ENCODE measurements at places on chromosomes 7 and 10. TPM values are rescaled to one million over a fixed set of nuclear protein-coding genes. Genes with fewer than 3 reads are reported as not detected.
A peak's percentile ranks its signal among the peaks of the same experiment; 100 is the strongest.

CELF2 gene
- total RNA-seq, result 9.7 TPM

DLX5 gene
- total RNA-seq, result 1.3 TPM

MSS51 gene
- 0.13 TPM for total RNA-seq

GPC2 gene
- total RNA-seq, result not detected

SLC16A12 gene
- total RNA-seq, result 0.20 TPM

FXYD4 gene
- total RNA-seq, result not detected

DNA sequence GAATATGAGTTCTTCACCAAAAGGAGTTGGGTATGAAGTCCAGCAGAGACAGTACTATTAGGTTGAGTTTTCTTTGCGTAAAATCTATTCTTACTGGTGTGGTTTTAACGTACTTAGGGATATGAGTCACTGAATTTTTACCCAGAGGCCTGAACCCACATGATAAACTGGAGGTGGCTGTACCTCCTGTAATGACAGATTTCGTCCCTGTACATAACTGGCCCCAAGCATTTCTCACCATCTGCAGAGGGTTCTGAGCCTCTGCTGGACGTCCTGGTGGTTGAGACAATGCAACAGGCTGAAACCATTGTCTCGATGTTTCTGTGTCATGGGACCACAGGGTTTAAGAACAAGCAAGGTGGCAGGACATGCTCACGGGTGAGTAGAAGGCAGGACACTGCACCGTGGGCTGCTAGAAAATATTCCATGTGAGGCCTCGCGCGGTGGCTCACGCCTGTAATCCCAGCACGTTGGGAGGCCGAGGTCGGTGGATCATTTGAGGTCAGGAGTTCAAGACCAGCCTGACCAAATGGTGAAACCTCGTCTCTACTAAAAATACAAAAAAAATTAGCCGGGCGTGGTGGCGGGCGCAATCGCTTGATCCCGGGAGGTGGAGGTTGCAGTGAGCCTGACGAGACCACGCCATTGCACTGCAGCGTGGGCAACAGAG, 233.9 kb downstream of the DNAJB6 start:
- peak; percentile 59 for DNase-seq

DNA sequence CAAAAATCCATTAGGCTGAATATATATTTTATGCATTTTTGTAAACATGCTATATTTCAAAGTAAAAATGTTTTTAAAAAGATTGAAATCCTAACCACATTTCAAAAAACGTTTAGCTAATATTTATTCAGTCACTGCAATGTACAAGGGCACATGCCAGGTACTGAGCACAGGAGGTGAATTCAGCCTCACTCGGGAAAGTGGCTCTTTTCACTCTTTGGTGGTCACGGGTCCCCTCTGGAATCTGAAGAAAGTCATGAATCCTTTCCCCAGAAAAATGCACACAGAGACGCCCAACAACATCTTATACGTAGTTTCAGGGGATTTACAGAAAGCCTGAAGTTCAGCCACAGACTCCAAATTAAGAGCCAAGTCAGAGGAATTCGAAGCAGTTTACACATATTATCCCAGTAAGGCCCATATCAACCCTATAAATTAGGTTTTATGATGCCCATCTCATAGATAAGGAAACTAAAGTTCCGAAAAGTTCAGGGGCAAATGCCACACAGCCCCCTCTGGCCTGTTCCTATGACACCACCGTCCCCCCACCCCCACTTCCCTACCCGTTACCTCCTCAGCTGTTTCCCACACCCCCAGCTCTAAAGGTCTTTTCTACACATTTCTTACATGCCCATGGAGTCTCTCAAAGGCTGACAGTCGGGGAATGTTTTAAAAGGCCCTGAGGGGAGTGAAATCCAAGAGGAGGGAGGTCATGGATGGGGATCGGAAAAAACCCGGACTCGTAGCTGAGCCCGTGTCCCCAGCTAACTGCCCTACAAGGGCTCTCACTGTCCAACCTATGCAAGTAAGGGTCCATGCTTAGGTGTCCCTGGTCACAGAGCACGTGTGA, 9.6 kb upstream of the SVOPL start:
- DNase-seq, result no peak

- DNase-seq, result peak; percentile 39
These were observed 947.0 kb downstream of the REEP3 start for GRCh38 chr10:64468219-64468618.

DNA sequence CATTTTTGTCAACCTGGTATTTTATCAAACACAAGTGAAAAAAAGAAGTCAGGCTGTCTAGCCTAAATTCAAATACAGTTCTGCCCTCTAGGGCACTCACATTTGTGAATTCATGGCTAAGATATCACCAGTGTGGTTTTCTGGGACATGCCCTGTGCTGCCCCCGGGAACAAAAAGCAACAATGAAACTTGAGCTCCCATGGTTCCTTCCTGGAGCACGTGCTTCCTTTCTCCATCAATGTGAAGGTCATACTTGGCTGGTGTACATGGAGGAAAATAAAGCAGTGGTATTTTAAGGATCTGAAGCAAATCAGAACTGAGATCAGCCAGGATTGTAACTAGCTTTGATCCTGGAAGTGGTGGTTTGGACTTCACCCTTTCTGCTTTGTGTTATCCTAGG, 128.9 kb upstream of the FRMD4A start:
- DNase-seq, result no peak

DNA sequence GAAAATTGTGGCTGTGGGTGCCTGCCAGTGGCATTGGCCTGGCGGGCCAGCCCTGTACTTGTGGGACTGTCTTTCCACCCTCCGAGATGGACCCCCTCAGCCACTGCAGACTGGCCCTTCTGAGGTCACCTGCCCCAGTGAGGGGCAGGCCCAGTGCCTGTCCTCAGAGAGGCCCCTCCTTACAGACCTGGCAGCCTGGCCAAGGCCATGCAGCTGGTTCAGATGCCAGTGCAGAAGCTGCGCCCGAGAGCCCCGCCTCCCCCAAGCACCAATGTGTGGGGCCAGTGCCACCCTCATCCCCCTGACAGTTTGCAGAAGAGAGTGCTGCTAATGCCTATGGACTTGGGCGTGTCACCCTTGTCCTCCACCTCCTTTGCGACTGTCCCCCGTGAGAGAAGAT, 10.0 kb downstream of the ZNF316 start:
- no peak for DNase-seq

DNA sequence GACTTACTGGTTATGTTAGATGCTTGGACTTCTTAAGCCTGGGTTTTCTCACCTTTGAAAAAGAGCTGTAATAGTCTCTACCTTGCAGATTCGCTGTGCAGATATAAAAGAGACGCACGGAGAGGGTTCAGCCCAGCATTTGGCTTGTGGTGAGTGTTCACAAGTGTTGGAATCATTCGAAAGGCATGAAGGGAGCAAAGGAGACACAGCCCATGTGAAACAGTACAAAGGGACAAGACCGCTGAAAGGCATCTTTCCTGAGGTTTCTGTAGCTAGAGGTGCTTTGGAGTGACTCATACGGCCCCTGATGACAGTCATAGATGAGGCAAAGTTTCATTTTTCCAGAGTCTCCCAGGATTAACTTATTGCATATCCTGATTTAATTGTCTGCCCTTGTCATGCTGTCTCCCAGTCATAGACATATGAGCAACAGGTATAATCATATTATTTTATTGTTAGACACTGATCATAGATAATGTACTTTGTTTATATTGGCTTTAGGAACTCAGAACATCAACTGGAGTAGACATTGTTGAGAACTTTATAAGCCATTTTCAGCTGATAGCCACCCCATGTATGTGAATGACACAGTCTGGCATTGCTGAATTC, 171.1 kb downstream of the ADRA2A start:
- peak; percentile 43 for DNase-seq

DNA sequence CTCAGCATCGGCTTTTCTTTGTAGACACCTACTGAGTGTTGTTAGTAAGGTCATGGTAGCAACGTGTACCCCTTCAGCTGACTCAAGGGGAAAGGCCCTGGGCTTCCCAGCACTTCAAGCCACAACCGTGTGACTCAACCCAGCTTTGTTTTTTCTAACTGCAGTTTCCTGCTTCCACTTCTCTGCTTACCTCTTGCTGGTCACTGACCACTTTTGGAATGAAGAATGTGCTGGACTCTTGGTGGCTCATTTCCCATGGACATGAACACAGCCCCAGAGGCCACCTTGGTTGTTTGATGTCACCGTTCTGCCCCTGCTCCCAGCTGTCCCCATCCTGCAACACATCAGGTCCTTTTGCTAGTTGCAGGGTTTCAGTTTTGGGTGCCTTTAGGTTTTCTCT, 69.5 kb upstream of the ZNF438 start:
- DNase-seq, result peak; percentile 94

- no peak for DNase-seq
These were observed 81.6 kb downstream of the HIBADH start for GRCh38 chr7:27581119-27581518.

- peak; percentile 20 for DNase-seq
These were observed 262.2 kb downstream of the WDR11 start for GRCh38 chr10:121113385-121113696.

- no peak for DNase-seq
These were observed 31.7 kb upstream of the DNMBP start for GRCh38 chr10:100041306-100042002.

GRCh38 chr7:26599982-26600381, 264.4 kb downstream of the SKAP2 start:
- no peak for DNase-seq

DNA sequence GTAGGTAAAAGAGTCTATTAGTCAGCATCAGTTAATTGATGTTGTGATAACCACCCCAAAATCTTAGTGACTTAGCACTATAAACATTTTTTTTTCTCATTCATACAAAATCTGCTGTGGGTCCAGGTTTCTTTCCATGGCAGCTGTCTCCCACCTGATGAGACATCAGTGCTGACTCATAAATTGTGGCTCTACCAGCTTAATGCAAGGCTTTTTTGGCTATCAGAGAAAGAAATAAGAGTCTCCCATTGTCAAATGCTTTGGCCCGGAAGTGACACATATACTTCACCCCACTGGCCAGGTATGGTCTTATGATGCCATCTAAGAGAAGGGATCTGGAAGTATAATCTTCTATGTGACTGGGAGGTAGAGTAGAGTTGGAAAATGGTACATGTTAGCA, 14.5 kb downstream of the DNAJB9 start:
- peak; percentile 85 for DNase-seq

- DNase-seq, result no peak
These were observed 4.5 kb downstream of the SAP25 start for GRCh38 chr7:100568896-100569844.

DNA sequence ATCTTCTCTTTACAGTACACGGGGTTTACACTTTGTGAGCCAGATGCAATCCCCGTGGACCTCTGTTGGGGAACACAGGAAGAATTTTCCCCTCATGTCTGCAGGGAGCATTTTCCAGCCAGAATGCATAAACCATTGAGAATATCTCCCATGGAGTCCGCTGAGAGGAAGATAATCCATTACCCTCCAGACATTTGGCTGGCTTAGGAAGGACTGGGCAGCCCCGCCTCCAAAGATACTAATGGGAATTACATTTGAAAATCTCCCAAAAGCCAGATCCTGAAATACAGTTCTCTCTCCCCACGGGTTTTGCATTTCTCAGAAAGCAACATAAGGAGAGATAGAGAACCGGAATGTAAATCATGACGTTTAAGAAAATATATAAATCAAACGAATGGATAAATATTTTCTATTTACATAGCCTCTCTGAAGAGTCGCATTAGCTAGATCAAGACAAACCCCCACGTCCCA, 53.5 kb downstream of the TRIL start:
- DNase-seq, result no peak

DNA sequence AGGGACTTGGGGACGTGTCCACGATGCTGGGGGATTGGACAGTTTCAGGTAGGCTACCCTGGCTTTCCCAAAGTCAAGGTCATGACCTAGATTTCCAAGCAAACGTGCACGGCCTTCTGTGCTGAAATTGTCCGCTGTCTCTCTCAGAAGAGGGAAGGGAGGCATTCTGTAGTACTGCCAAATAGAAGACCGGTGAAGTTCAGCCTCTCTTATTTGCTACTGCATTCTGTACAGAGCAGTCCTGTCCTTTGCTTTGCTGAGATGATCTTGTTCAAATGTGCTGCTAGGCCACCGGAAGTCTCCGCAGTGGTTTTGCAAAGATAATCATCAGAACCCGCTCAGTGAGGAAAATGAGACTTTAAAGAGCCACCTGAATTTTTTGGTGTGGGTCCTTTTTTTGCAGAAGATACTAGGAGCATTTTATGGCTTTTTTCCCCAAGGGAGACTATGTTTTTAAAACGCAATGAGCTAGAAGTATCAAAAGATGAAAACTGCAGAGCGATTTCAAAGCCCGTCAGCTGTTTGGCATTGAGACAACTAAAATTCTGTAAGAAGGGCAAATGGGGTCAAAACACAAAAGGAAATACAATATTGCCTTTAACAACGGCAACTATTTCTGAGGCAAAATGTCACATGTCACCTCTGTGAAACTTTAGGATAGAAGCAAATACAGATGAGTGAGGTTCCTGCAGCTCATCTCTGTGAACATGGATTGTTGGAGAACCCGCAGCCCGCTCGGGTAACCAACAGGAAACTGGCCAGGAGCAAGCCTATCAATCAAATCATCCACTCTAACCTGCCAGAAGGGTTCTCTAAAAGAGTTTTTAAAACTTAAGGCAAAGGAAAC, 1.3 kb upstream of the NMT2 start:
- no peak for DNase-seq

GRCh38 chr10:767211-767610, 77.7 kb upstream of the DIP2C start:
- DNase-seq, result no peak

DNA sequence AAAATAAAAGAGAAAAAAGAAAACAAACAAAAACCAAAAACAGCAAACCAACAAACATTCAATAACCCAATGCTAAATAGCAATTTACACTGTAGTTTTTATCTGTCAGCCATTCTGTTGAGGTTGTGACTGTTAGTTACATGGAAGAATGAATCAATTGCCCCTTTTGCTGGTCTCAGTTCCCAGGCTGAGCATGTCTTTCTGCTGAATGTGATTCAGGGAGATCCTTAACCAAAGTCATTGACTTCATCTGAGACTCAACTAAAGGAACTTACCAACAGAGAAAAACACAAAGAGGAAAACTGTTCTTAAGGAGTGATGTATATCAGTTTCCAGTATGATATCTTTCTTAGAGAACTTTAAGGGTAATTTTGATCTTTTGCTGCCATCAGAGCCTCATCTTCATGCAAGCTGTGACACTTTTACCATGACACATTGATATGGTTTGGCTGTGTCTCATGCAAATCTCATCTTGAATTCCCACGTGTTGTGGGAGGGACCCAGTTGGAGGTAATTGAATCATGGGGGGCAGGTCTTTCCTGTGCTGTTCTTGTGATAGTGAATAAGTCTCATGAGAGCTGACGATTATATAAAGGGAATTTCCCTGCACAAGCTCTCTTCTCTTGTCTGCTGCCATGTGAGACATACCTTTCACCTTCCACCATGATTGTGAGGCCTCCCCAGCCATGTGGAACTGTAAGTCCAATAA, 469.8 kb downstream of the KIF20B start:
- peak; percentile 4 for DNase-seq

GRCh38 chr10:91197127-91197526, 23.3 kb upstream of the PCGF5 start:
- no peak for DNase-seq

GRCh38 chr10:115818012-115818411, 455.0 kb downstream of the GFRA1 start:
- no peak for DNase-seq

All from HT1080 (cell line).